ENCODE measurements at places on chromosomes 6 and 20.

DNA sequence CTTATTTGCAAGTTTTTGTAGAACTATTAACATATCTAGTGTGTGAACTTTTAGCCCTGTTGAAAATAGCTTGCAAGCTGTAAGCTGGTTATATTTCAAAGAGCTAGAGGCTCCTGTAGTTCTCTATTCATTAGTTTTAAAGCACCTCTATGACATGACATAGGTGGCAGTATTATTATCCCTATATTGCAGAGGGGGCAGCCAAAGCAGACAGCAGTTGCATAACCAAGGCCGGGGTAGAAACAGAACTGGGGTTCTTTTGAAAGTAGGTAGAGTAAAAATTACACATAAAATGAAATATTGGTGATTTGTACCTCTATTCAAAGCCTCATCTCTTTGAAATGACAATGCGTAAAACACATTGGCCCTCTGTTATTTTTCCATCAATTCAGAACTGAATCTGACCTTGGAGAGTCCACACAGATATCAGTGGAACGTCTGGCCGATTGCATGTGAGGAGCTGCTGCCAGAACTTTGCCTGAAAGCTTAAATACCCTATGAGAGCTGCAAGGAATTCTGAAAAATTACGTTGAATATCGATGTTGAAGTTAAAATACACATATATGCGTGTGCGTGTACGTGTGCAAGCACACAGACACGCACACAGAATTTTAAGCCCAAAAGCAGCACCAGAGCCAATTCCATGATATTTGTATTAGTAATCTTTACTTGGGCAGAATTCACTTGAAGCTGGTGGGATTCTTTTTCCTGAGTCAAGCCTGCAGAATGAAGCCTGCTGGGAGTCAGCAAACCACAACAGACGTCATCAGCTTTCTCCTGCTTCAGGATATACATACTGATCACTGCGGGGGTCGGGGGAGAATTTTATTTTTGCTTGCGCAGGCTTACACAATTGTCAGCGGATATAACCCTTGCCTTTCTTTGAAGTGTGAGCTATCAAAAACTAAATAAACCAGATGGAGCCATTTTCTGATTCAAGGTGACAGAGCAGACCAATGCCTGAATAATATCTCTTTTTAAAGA, 163.2 kb downstream of the PDE7B start:
- no peak for DNase-seq

DNA sequence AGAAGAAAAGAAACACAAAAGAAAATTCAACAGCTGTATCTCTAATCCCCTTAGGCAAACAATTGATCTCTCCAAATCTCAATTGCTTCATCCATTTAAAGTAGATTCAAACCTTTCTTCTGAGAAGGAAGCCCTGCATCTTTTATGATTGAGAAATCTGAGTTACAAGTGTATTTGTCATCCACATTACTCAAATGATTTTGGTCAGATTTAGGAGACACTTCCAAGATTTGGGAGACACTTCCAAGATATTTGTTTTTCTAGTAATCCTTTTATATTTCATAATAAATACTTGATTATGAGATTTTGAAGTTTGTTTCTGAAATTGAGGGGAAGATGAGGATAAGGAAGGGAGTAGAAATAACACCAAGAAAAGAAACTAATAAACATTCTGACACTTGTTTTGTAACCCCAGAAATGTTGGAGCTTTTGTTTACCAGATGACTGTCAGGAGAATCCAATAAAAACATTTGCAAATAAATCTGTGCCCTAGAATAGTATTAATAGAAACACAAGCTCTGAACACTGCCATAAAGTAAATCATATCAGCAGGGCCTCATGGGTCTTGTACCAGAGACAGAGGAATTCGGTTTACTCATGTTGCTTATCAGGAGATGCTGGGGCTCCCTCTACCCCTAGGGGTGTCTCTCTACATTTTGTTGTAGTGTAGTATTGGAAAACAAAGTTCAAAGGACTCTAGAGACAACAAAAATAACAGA, 314.3 kb upstream of the NT5E start:
- DNase-seq = no peak

DNA sequence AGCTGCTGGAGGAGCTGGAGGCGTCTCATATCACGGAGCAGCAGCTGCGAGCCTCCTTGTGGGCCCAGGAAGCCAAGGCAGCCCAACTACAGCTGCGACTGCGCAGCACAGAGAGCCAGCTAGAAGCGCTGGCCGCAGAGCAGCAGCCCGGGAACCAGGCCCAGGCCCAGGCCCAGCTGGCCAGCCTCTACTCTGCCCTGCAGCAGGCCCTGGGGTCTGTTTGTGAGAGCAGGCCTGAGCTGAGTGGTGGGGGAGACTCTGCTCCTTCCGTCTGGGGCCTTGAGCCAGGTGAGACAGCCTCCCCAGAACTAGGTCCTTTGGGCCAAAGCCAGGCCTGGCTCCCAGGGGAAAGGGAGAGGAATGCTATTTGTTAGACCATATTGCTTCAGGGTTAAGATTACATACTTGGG, 31.7 kb downstream of the C20orf173 start:
- no peak for DNase-seq

DNA sequence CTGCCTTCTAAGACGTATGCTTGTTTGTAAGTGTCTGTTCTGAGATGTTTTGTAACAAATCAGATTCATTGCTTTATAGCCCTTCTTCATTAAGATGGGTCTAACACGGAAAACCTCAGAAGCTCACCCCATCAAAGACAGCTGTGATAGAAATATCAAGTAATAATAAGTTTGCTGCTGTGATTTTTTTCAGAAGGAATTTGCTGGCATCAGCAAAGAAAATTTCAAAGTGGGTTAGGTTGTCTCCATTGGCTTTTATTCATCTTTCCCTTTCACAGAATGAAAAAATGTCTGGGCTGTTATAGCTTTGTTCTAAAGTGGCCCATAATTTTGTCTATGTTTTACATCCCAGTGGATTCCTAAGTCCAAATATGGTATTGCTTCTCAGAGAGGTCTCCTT, 81.4 kb downstream of the SLX4IP start:
- no peak for DNase-seq

GRCh38 chr6:24644377-24644776, 1.6 kb downstream of the KIAA0319 start:
- DNase-seq = no peak

DNA sequence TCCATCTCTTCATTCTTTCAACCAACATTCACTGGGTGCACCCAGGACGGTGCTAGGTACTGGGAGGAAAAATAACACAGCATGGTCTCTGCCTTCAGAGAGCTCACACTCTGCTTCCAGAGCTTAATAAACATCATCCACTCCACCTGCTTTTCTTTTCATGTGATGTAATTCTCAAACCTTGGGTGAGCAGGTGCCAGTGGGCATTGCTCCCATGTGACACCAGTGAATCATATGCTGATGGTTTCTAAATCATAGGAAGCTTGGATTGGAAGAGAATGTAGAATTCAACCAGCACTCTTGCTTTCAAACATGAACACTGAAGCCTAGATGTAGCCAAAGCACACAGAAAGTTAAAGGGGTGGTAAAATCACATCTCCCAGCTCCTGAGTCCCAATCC, 189.8 kb downstream of the FOXA2 start:
- no peak for DNase-seq

- DNase-seq = no peak
These were observed 200.6 kb downstream of the MAFB start for GRCh38 chr20:40488401-40488800.

- DNase-seq = no peak
These were observed 60.8 kb downstream of the CD24 start for GRCh38 chr6:106913676-106914280.

DNA sequence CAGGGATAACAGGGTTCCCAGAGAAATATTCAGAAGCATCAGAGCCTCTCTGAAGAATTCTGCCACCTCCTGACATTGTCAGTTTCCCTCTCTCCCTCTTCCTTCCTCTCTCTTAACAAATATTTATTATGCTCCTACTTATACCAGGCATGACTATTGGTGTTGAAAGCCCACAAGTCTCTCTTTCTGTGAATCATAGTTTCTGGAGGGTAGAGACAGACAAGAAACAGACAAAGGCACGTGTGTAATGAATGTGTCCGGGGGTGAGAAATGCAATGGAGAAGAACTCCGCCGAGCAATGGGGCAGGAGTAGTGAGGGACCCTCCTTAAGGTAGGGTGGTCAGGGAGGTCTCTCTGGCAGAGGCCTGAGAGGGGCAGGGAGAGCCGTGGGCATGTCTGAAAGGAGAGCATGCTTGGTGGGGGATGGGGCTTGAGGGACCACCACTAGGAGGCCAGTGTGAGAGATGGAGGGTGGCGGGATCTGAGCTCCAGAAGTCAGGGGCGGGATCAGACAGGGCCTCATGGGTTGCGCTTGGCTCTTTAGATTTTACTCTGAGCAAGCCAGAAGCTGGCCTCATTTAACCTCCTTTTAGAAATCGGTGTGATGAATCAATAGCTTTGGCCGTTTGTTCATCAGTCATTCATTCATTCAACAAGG, 57.3 kb downstream of the EYA2 start:
- DNase-seq = no peak

GRCh38 chr20:32537657-32538525, 47.2 kb downstream of the NOL4L start:
- DNase-seq = no peak

DNA sequence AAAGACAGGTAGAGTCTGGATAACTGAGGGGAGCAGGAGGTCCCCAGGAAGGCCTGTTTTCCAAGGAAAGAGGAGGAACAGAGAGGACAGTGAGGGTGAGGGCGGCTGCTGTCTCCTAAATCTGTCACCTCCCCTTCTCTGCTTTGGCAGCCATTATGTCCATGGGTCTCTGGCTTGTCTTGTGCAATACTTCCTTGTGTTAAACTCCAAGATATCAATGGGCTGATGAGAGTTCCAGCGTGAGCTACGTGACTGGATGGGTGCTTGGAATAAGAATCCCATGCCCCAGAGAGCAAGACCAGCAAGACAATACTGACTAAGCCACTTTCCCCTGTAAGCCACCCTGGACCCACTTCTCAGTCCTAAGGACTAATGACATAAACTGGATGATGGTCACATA, 26.3 kb upstream of the DNAAF9 start:
- DNase-seq = no peak

- DNase-seq = no peak
These were observed 32.5 kb upstream of the PIM1 start for GRCh38 chr6:37137201-37138090.

- DNase-seq = no peak
These were observed 24.2 kb downstream of the FKBP1A start for GRCh38 chr20:1368448-1369199.

DNA sequence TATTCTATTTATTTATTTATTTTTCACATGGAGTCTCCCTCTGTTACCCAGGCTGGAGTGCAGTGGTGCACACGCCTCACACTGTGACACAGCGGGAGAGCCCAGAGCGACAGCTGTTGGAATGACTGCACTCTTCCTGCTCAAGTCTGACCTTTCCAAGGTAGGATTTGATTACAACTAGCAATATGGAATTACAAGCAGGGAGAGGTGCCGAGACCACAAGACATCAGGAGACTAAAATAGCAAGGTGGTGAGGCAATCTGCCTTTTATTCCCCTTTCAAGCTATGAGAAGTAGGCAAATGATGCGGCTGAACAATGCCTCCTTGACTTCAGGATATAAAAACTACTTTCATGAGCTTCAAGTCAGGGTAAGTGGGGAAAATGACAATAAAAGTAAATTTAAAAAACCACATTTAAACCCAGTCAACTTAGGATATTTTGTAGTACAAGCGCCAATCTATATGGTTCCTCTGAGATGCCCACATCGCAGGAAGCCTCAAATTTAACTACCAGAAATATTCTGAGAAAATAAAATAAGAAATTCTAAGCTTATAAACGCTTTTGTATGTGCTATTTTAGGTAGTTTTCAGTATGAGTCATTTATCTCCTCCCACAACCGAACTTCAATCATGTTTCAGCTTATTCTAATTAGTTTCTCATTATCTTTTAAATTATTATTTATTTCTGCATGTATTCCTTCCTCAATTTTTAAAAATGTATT, 146.9 kb upstream of the SGK1 start:
- no peak for DNase-seq

DNA sequence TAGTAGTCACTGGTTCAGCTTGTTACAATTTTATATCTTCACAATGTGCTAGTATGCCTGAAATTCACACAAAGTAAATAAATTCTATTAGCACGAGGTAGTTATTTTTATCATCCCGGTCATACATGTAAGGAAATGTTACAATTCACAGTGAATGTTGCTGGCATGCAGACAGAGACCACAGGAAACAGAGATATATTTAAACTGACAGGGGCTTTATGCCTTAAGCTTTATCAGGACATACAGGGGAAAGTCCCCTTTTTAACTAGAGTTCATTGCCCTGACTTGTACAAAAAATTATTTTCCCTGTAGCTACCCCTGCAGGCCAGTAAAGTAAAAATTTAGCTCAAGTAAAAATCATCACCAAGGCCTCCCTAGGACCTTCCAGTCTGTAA, 712.0 kb upstream of the NRSN1 start:
- no peak for DNase-seq

DNA sequence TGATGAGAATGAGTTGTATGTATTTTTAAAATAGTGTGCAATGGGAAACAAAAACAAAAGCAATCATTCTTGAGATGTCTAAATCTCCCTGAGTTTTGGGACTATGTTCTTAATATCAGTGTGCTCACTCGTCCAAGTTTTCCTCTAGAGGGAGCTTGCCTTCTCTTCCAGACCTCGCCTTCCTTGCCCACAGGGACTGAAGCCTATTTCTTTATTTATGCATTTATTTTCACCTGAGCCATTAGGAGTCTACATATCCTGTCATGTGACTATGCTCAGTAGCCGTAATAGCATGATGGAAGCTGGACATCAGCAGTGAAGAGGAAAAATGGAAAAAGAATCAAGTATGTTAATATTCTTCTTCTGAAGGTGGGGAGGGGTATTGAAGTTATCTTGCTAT, 131.2 kb downstream of the SH3BGRL2 start:
- DNase-seq = no peak

DNA sequence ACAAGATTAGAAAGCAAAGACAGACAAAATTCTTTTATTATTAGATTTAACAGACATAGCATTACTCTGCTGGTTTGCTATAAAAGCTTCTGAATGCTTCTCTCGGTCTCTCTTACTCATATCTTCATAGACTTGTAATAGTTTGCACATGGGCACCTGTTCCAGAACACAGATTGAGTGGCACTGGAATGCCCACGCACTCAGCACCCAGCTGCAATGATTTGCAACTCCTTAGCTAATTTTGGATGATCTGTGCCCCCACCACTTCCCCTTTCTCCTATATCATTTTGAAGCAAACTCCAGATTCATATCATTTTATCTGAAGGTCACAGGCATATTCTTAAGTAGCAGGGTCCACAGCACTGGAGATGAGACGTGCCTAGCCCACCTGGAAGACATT, 148.8 kb downstream of the CFAP61 start:
- no peak for DNase-seq

DNA sequence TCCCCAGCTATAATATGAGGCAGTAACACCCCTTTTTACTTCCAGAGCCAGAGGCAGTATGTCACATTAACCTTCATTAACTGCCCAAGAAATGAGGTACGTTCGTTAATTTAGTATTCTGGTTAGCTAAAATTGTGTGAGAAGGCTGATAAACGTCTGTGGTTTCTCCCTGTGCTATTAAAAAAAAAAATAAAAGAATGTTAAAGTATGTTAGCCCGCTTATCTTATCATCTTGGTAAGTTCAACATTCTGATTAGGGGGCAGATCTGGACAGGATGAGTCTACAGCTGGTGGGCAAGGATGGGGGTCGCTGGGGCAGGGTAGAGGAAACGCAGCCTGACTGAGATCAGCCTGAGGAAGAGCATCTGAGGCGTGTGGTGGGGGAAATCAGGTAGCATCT, 154.0 kb downstream of the PRL start:
- DNase-seq = no peak
